D341Med (cell line): ENCODE measurements at places on chromosomes 13 and 19.

DNA sequence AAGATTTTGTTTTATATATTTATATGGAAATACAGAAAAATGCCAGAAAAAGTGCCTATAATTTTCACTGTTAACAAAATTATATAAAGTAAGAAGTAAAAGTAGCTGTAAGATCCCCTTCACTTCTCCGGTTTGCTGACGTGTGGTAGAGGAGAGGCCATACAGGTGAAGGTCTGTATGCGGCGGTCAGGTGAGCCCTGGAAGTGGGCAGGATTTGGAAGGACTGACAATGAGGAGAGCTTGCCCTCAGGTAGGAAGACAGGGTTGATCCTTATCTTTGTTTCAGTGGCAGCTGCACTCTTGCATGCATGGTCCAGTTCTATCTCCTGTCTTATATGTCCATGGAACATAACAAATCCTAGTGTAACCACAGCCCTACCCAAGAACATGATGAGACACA is 16.9 kb upstream of the TFDP1 start:
- DNase-seq: no peak

- no peak for DNase-seq
Measured at GRCh38 chr19:18051887-18052286, 34.8 kb downstream of the IL12RB1 start.

DNA sequence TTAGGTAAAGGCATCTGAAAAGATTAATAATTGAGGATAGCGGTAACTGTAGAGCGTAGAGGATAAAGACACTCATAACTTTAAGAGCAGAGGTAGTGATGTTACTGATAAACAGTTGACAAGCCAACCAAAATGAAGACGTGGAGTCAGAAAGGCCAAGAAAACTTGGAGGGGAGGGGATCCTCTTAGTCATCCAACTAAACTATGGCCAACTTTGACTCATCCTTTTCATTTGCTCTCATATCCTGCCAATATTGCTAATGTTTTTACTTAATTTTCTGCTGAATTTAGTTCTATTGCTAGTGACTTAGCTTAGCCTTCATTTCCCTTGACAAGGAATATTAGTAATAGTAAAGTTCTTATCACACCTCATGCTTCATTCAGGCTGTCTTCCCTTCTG is 13.4 kb downstream of the ITGBL1 start:
- DNase-seq: no peak

DNA sequence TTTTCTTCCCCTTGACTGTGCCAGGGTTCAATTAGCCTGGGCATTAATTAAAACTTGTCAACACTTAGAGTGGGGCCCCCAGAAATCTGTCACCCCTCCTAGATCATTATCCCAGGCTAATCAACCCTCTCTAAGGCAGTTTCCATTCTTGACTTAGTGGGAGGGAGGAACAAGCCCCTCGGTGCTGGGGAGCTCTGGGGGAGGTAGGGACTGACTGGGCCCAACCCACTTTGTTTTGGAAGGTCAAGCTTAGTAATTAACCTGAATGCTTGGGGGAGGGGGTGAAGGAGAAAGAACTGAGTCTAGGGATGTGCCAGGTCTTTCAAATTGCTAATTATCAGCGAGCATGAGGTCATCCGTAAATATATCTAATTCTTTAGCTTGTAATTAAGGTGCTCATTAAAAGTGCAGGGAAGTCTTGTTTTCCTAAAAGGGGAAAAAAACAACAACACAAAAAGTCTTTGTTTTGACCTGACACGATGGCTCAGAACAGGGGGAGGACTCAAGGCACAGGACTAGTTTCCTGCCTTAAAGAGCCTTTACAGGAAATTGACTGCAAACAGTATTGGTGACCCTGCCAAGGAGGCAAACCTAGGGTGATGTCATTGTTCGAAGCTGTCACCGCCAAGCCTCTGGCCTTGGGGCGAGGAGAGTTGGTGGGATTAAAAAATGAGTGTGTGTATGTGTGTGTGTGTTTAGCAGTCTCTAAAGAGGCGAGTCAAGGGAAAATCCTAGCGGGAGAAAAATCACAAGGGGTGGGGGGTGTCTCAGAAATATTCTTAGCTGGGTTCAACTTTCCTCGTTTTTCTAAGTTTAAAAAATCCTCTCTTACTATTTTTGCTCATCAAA is 19.4 kb downstream of the ACTN4 start:
- no peak for DNase-seq

DNA sequence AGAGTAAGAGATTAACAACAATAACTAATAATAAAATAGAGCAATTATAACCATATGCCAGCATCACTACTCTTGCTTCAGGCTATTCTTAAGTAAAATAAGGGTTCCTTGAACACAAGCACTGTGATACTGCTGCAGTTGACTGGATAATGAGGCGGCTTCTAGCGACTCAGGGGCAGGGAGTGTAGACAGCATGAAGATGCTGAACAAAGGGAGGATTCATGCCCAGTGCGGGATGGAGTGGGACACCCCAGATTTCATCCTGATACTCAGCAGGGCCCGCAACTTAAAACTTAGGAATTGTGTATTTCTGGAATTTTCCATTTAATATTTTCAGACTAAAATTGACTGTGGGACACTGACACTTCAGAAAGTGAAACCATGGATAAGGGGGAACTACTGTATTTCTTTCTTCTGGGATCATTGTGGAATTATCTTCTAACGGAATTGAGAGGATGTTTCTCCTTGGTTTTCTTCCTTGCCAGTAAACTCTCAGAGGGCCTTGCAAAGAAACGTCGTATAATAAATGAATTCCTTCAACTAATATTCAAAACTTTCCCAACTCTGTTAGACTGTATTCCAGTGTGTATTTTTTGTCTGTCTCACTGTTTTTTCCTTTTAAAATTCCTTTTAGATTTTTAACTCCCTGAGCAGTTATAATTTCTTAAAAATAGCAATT is 127.5 kb downstream of the B3GLCT start:
- DNase-seq: no peak
